ENCODE measurements at places on chromosomes 1 and 21.

DNA sequence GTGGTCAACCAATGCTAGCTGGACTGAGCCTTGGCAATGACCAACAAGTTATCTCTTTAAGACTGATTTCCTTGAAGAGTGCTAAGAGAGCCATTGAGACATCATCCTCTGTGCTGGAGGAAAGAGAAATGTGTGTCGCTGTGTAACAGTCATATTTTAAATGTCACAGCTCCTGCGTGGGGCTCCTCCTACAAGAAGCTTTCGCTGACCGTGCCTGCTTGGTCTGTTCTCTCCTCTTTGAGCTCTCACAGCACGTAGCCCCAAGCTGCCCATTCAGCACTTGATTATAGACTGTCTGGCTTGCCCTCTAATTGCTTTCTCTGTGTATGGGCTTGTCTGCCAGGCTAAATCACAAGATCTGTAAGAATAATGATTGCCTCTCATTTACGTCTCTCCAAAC lies 221.3 kb downstream of the FOXD2 start:
- DNase-seq: no peak

GRCh38 chr1:85297855-85298629 lies 21.6 kb upstream of the BCL10 start:
- no peak for DNase-seq

GRCh38 chr1:241470908-241471590 lies 48.5 kb downstream of the FH start:
- no peak for DNase-seq

- DNase-seq: no peak
Observed at GRCh38 chr1:182670032-182670749, 14.2 kb downstream of the RGS8 start.

DNA sequence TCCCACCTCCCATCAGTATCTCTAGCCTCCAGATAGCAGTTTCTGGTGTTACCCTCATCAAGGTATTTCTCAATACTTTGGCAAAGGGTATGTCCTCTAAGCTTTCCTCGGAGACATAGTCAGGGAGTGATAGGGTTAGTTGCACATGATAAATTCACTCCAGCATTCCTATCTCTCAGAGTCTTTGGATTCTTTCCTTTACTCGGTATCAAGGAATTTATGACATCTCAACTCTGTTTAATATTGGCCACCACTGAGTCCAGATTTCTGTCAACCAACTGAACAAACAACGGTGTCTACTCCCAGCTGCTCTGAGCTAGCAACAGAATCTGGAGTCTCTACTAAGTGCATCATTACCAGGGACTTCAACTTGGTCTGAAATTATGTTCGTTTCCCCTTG lies 233.4 kb downstream of the TM2D1 start:
- DNase-seq: no peak

- no peak for DNase-seq
Observed at GRCh38 chr1:161836018-161836417, 69.9 kb downstream of the ATF6 start.

- DNase-seq: no peak
Observed at GRCh38 chr1:94920061-94920460, 6.8 kb downstream of the CNN3 start.

GRCh38 chr1:117179471-117179870 lies 31.3 kb downstream of the VTCN1 start:
- no peak for DNase-seq

DNA sequence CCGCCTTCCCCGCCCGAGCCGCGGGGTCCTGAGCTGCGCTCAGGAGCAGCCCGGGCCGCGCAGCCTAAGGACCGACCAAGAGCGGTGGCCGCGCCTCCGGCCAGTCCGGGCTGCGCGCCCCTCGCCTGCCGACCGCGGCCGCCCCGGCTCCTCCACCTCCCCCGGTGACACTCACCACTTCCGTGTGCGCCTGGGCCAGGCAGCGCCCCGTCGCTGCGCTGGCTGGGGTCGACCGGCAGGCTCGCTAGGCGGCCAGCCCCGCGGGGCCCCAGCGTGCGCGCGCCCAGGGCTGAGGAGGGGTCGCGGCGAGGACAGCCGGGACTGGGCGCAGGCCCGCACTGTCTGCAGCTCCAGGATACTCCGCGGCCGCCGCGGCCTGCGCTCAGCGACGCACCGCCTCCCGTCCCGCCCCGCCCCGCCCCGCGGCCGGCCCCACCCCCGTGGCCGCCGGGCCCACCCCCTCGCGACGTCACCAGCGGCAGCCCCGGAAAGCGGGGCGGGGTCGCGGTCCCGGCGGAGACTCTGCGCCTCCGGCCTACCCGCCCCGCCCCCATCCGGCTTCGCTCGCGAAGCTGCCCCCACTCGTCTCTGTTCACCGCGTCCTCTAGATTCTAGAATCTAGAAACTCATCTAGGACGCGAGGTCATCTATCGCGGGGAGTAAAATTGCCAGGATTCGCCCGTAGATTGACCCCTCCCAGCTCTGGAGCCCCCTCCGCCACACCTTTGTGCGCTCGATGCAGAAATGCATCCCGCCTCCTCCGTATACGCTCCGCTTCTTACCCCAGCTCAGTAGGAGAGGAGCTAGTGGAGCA lies at the start of gene JAK1:
Gene JAK1 (minus strand): TSS at position 392 of the 814 bp plus-strand sequence. CDS start 80,285 bp downstream, outside the sequence.
- peak; percentile 83 for DNase-seq

- no peak for DNase-seq
Observed at GRCh38 chr1:87898431-87898830, 569.8 kb downstream of the LMO4 start.

DNA sequence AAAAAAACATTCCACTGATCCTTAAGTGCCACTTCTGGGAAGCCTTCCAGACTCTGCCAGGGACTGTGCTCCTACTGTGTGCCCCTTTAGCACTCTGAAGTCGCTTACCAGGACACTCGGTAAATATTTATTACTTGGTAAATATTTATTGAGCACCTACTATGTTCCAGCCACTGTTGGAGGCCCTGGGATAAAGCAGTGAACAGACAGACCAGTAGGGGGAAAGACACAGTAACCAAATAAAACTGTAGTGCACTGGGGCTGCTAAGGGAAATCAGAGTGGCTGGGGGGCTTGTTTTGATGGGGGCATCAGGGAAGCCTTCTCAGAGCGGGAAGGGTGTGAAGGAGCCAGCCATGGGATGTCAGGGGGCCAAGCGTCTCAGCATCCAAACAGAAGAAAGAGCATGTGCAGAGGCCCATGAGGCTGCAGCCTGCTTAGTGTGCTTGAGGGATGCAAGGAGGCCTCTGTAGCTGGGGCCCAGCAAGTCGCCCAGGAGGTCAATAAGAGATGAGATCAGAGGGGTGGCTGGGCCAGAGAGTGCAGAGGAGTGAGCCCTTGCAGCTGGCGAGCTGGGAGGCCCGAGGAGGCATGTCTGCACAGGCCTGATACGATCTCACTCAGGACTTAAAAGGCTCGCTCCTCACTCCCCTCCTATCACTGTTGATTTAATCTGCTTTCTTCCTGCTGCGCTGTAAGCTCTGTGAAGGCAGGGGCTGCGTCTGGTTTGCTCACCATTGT lies 28.6 kb downstream of the KAZN start:
- DNase-seq: no peak

DNA sequence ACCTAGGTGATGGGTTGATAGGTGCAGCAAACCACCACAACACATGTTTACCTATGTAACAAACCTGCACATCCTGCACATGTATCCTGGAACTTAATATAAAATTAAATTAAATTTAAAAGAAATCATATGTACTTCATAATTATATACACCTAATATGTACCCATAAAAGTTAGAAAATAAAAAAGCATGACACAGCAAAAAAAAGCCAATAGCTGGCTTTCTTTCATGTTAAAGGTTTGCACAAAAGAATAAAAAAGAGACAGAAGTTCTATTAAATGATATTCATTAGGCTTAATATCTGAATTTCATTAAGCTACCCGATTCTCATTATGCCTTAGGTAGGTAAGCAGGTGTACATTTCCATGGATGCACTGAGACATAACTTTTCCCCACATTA lies 5.2 kb upstream of the PRMT6 start:
- no peak for DNase-seq
